ENCODE measurements at places on chromosomes 5 and 9. TPM values are rescaled to one million over a fixed set of nuclear protein-coding genes. Genes with fewer than 3 reads are reported as not detected.

- H3K36me3 ChIP-seq, result no peaks in the 10 kb centered on the region
- H3K27me3 ChIP-seq, result no peaks in the 10 kb centered on the region
- DNase-seq, result no peak
- H3K4me1 ChIP-seq, result no peaks in the 10 kb centered on the region
Observed at GRCh38 chr5:60208716-60209115, 315.2 kb upstream of the PDE4D start.

The CCL27 gene
- not detected for total RNA-seq

DNA sequence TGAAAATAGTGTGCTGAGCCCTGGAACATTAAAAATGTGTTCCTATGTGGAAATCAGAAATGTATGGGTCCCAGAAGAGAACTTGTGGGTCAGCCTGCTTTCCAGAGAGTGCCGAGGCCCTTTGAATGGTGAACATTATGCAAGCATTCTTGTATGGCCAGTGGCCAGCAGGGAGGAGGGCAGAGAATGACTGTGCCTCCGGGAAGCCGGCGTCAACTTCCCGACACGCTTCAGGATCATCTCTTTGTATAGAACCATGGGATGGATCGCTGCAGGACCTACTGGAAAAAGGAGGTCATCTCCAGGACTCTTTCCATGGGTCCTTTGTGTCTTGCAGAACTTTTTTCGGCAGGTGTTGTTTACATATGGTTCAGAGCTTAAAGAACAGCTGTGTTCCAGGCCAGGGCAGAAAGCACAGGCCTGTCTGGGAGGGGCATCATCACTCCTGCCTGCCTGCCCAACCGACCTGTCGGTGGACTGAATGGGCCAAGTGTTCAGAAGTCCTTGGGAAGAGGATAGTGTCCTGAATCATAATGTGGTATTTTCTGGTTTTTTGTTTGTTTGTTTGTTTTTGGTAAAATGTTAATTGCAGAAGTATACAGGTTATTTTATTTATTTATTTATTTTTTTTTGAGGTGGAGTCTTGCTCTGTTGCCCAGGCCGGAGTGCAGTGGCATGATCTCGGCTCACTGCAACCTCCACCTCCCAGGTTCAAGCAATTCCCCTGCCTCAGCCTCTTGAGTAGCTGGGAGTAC is 9.0 kb downstream of the PRRC2B start:
- peaks cover 24% of the 10 kb centered on the region for H3K36me3 ChIP-seq
- no peak overlapping the region for H3K4me3 ChIP-seq
- H3K27ac ChIP-seq, result no peak overlapping the region
- no peaks in the 10 kb centered on the region for H3K27me3 ChIP-seq

DNA sequence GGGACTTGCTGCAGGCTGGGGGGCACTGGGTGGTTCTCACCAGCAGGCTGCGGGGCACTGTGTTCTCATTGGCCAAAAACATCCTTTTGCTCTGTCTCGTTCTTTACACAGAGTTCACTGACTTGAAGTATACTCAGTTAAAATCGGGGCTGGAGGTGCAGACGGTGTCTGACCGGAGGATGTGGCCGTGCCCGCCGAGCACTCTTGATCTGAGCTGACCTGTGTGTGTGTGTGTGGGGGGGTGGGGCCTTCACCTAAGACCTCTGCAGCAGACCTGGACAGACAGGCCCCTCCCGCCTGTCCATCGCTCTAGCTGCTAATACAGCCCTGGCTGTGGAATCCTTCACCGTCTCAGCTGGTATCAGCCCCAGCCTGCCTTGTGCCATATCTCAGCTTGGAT is 7.1 kb downstream of the TOR1B start:
- peaks cover 76% of the 10 kb centered on the region for H3K36me3 ChIP-seq
- H3K27ac ChIP-seq, result no peak overlapping the region
- peaks cover 26% of the 10 kb centered on the region for H3K4me1 ChIP-seq
- no peaks in the 10 kb centered on the region for H3K27me3 ChIP-seq

- H3K36me3 ChIP-seq, result no peaks in the 10 kb centered on the region
- H3K4me1 ChIP-seq, result no peaks in the 10 kb centered on the region
- no peak overlapping the region for H3K27ac ChIP-seq
- peaks cover 5% of the 10 kb centered on the region for H3K27me3 ChIP-seq
Observed at GRCh38 chr5:86879086-86879485, 261.3 kb downstream of the COX7C start.

DNA sequence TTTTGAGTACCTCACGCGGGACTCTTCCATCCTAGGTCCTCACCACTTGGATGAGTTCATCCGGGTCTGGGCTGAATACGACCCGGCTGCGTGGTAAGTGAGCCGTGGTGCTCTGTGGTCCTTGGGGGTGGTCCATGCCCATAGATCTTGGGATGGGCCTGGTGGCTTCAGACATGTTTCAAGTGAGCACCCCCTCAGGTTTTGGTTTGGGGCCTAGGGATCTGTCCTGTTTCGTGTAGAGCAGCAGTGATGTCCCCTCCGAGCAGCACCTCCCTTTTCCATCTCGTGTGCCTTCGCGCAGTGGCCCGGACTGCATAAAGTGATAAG is 218.9 kb downstream of the CACNA1B start:
- no peaks in the 10 kb centered on the region for H3K36me3 ChIP-seq
- no peak overlapping the region for H3K27ac ChIP-seq
- H3K4me1 ChIP-seq, result no peaks in the 10 kb centered on the region
- no peak overlapping the region for H3K4me3 ChIP-seq

DNA sequence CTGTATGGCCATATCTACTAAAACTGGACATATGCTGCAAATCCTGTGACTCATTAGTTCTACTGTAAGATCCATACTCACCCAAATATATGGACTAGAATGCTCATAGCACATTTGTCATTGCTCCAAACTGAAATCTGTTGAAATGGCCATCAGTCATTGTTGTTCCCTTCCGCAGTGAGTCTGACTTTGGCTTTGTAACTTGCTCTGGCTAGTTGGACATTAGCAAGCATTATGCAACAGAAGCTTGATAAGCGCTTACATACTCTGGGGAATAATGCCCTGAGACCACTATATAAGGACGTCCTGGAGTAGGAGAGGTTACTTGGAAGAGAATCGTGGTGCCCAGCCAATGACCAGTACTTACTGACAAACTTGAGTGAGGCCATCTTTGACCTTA is 9.0 kb downstream of the KIAA1958 start:
- H3K27ac ChIP-seq, result no peak overlapping the region
- peaks cover 2% of the 10 kb centered on the region for H3K4me1 ChIP-seq
- no peak for DNase-seq
- H3K4me3 ChIP-seq, result no peak overlapping the region
- H3K36me3 ChIP-seq, result peaks cover 36% of the 10 kb centered on the region

DNA sequence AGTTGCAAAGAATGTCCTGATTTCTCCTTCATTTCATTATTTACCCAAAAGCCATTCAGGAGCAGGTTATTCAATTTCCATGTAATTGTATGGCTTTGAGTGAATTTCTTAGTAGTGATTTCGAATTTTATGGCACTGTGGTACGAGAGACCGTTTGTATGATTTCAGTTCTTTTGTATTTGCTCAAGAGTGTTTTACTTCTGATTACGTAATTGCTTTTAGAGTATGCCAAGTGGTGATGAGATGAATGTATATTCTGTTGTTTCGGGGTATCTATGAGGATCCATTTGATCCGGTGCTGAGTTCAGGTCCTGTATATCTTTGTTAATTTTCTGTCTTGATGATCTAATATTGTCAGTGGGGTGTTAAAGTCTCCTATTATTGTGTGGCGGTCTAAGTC is 41.2 kb downstream of the INSL6 start:
- no peak for DNase-seq
- H3K4me1 ChIP-seq, result no peaks in the 10 kb centered on the region
- H3K4me3 ChIP-seq, result no peak overlapping the region

DNA sequence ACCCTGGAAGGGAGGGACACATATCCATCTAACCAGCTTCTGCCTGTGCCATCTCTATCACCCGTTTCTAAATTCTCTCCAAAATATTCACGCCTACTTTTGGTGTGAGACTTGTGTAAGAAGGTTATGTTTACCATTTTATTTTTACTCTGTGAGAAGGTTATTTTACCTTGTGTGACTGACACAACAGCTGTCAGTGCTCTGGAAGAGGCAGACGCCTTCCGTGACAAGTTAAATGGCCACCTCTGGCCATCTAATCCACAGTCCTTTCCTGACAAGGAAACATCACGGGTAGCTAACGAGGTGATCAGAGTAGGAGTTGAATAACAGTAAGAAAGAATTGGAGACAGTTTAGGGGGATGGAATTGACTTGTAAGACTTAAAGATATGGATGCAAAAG is 443.8 kb upstream of the PIK3R1 start:
- peaks cover 9% of the 10 kb centered on the region for H3K27me3 ChIP-seq
- no peak overlapping the region for H3K4me3 ChIP-seq
- no peak overlapping the region for H3K27ac ChIP-seq
- H3K4me1 ChIP-seq, result no peaks in the 10 kb centered on the region
- DNase-seq, result no peak

- peaks cover 2% of the 10 kb centered on the region for H3K36me3 ChIP-seq
- no peak overlapping the region for H3K4me3 ChIP-seq
- peaks cover 9% of the 10 kb centered on the region for H3K27me3 ChIP-seq
Observed at GRCh38 chr5:103260951-103261350, 2.4 kb downstream of the MACIR start.

The WNT8A gene
- total RNA-seq, result not detected

DNA sequence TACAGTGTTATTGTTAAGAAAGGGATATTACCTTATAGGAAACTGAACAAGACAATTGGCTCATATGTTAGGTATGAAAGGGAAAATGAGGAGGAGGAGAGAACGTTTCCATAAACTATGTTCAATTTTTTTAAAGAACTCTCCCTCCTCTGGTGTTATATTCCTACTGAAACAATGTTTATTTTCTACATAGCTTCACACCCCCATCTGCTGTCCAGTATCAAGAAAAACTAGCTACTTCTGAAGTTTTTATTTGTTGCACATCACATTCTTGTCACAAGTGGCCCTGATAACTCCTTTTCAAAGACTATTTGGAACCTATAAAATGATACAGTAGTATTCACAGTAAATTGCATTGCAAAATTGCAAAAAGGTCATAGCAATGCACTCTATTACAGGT is 223.4 kb upstream of the FAM174A start:
- no peak overlapping the region for H3K27ac ChIP-seq
- H3K27me3 ChIP-seq, result no peaks in the 10 kb centered on the region
- no peaks in the 10 kb centered on the region for H3K36me3 ChIP-seq
- H3K4me1 ChIP-seq, result no peaks in the 10 kb centered on the region
- DNase-seq, result no peak

The ECM2 gene
- not detected for total RNA-seq

GRCh38 chr5:30413540-30413939 is 779.9 kb upstream of the CDH6 start:
- no peak overlapping the region for H3K27ac ChIP-seq
- H3K4me3 ChIP-seq, result no peak overlapping the region
- H3K36me3 ChIP-seq, result no peaks in the 10 kb centered on the region
- H3K27me3 ChIP-seq, result no peaks in the 10 kb centered on the region
- H3K4me1 ChIP-seq, result no peaks in the 10 kb centered on the region

The ZNF346 gene
- total RNA-seq, result 19.5 TPM

GRCh38 chr5:171157775-171158174 is 151.3 kb upstream of the TLX3 start:
- H3K36me3 ChIP-seq, result no peaks in the 10 kb centered on the region
- DNase-seq, result no peak
- no peak overlapping the region for H3K27ac ChIP-seq
- H3K4me3 ChIP-seq, result no peak overlapping the region
- H3K4me1 ChIP-seq, result no peaks in the 10 kb centered on the region
- no peaks in the 10 kb centered on the region for H3K27me3 ChIP-seq

The OR1J4 gene
- total RNA-seq, result not detected

The PCDHA1 gene
- not detected for total RNA-seq

The IL7R gene
- total RNA-seq, result 273 TPM

DNA sequence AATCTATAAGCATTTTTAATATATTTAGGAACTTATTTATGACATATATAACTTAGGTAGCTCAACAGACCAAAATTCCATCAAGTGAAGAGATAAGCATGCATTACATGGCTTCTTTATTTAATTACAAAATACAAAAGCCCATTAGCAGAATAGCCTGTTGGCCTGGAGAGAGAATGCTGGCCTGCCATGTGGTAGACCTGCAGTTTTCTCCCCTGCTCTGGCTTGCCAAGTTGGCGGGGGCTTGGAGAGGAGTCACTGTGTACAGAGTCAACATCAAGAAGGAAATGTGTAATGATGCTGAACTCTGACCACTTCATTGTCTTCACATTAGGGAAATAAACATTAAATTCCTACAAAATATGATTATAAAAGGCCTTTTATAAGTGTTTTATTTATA is 69.8 kb upstream of the CNTLN start:
- no peaks in the 10 kb centered on the region for H3K4me1 ChIP-seq
- no peaks in the 10 kb centered on the region for H3K36me3 ChIP-seq
- no peaks in the 10 kb centered on the region for H3K27me3 ChIP-seq
- H3K4me3 ChIP-seq, result no peak overlapping the region
- no peak for DNase-seq
- no peak overlapping the region for H3K27ac ChIP-seq

The FAT2 gene
- total RNA-seq, result not detected

- H3K36me3 ChIP-seq, result peaks cover 46% of the 10 kb centered on the region
- H3K27ac ChIP-seq, result no peak overlapping the region
- H3K27me3 ChIP-seq, result no peaks in the 10 kb centered on the region
- H3K4me3 ChIP-seq, result no peak overlapping the region
Observed at GRCh38 chr9:2134391-2134790, 119.2 kb downstream of the SMARCA2 start.

DNA sequence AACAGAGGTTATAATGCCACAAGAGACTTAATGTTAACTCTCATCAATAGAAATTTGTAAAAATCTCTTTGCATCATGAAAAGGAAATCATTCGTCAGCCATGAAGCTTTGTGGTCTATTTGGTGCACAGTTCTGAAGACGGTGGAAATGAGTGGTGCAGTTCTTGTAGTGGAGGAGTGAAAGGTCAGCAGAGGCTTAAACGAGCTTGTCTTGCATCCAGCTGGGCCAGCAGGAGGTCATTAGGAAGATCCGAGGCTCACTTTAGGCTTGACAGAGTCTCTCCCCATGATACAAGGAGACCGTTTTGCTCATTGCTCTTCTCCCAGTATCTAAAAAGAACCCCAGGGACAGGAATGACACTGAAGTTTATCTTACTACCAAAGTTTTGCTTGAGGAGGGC is 440.8 kb downstream of the BNC2 start:
- no peaks in the 10 kb centered on the region for H3K4me1 ChIP-seq
- no peak overlapping the region for H3K4me3 ChIP-seq
- H3K27ac ChIP-seq, result no peak overlapping the region
- H3K36me3 ChIP-seq, result no peaks in the 10 kb centered on the region

The OCLN gene
- 1.4 TPM for total RNA-seq

DNA sequence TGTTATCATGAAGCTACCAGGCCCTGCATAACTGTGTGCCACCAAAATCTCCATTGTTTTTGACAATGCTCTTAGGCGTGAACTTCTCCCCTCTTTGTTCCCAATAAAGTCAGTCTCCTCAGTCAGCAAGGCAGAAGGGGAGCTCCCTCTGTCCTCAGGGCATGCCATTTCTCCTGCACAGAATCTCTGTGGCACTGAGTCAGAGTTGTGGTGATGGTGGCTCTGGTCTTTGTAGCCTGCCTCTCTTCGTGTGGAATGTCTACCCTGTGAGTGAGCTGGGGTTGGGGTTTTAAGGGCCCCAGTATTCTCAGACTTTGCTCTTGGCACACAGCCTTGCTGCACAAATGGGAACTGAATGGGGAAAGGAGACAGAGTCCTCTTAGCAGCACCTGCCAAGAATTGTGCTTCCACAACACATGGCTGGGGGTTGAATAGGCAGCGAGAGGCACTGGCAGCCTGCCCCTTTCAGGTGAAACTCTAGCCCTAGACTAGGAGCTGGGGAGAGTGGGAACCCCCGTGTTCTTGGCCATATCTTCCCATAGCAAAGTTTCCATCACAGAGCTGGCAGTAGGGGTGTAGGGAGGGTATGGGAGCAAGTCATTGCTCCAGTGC is 146.6 kb downstream of the SH3GL2 start:
- no peaks in the 10 kb centered on the region for H3K36me3 ChIP-seq
- no peaks in the 10 kb centered on the region for H3K4me1 ChIP-seq
- H3K27ac ChIP-seq, result no peak overlapping the region
- no peak overlapping the region for H3K4me3 ChIP-seq
- DNase-seq, result no peak

Measured in activated CD4-positive, alpha-beta memory T cell treated with anti-CD3 and anti-CD28 coated beads, Interleukin-2, amount 10 ng/mL, durations not matched to agents 7 days and 5 days (primary cell).